AG08396 (cell line): ENCODE measurements at places on chromosomes 5 and 9.

DNA sequence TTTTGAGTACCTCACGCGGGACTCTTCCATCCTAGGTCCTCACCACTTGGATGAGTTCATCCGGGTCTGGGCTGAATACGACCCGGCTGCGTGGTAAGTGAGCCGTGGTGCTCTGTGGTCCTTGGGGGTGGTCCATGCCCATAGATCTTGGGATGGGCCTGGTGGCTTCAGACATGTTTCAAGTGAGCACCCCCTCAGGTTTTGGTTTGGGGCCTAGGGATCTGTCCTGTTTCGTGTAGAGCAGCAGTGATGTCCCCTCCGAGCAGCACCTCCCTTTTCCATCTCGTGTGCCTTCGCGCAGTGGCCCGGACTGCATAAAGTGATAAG lies 218.9 kb downstream of the CACNA1B start:
- DNase-seq = no peak

DNA sequence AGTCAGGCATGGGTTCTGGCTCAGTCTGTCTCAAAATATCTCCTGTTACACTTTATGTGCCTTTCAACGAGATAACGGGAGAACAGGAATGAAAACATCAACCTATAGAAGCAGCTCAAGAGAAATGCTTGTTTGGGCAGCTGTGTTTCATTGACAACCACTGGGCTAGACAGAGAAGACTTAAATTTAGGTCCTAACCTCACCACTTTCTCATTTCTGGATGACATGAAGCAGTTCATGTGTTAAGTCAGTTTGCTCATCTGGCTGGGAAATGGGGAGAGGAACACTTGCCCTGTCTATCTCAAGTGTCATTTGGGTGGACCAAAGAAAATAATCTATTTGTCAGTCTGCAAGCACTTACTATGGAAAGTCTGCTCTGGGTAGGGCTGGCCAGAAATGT lies 66.7 kb upstream of the PCA3 start:
- no peak for DNase-seq

DNA sequence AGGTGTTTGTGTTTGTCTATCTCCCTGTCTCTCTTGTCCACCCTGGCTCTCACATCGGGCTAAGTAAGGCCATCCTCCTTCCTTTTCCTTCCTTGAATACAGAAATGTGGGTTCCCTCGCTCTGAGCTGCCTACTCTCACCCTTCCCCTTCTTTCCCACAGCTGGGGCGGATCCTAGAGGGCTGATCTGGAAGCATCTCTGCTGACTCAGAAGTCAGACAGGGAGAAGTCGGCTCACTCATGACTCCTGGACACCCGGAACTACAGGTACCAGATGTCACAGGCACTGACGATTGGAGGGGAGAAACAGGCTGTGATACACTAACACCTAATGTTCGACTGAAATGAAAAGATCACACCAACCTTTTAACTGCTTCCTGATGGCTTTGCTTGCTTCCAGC lies 41.3 kb downstream of the PTPN3 start:
- no peak for DNase-seq

GRCh38 chr5:56028708-56029107 lies 33.9 kb upstream of the IL6ST start:
- no peak for DNase-seq

GRCh38 chr9:35051069-35051967 lies 21.1 kb downstream of the VCP start:
- peak; percentile 55 for DNase-seq

DNA sequence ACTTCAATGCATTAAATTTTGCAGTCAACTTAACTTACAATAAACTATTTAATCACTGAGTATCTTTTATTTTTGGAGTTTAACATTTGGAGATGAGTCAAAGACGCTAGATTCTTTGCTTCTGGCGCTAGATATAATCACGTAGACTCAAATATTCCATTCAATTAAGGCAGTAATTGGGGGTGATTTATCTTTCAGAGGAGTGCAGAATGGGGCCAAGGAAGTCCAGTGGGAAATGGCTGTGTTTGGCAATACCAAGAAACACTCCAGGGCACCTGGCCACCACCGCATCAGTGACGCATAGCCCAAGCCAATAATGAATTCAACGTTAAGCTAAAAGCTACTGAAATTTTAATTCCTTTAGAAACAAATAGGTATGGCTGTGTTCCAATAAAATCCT lies 81.2 kb downstream of the PHAX start:
- no peak for DNase-seq

GRCh38 chr5:116418774-116419173 lies 155.8 kb downstream of the SEMA6A start:
- DNase-seq = no peak

- DNase-seq = peak; percentile 93
Observed at GRCh38 chr9:137406876-137407589, 15.9 kb downstream of the EXD3 start.

DNA sequence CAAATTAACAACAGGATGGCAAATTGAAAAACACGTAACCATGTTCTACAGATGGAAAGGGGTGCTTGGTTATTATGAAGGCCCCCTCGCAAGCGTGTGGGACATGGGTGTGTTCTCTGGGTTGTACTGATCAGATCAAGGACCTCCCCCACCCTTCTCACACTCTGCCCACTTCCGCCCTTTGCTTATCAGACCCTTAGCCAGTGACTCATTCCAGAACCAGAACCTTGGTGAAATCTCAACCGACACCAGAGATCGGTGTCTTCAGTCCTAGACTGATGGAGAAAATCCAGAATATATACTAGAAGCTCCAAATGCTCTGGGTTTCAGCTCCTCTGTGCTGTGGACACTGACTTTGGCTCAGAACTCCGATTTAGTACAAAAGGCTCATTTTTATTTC lies 64.9 kb downstream of the PTTG1 start:
- DNase-seq = no peak

GRCh38 chr5:94025788-94026473 lies 284.5 kb upstream of the POU5F2 start:
- no peak for DNase-seq

- DNase-seq = no peak
Observed at GRCh38 chr9:129275626-129276247, 97.7 kb upstream of the IER5L start.
